ENCODE measurements at places on chromosomes 16 and 17.
A peak's percentile ranks its signal among the peaks of the same experiment; 100 is the strongest.

GRCh38 chr17:63419398-63419797 lies 26.7 kb downstream of the CYB561 start:
- DNase-seq, result no peak

GRCh38 chr16:74743668-74744299 lies 30.8 kb downstream of the FA2H start:
- no peak for DNase-seq

- DNase-seq, result no peak
Measured at GRCh38 chr16:29644973-29645693, 17.9 kb upstream of the SPN start.

DNA sequence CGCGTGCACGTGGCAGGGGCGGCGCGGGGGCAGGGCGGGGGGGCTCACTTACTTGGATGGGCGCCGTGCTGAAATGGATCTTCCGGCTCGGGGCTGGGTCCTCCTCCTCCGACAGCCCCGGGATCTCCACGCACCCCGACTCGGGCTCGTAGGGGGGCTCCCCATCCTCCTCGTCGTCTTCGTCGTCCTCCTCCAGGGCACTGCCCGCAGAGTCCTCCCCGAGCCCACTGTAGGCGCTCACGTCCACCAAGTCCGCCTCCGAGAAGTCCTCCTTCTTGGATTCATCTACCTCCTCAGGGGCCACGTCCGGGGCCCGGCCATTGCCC lies 1.4 kb downstream of the PPP1R9B start:
- no peak for DNase-seq

- DNase-seq, result no peak
Measured at GRCh38 chr16:81520560-81521135, 76.0 kb downstream of the CMIP start.

DNA sequence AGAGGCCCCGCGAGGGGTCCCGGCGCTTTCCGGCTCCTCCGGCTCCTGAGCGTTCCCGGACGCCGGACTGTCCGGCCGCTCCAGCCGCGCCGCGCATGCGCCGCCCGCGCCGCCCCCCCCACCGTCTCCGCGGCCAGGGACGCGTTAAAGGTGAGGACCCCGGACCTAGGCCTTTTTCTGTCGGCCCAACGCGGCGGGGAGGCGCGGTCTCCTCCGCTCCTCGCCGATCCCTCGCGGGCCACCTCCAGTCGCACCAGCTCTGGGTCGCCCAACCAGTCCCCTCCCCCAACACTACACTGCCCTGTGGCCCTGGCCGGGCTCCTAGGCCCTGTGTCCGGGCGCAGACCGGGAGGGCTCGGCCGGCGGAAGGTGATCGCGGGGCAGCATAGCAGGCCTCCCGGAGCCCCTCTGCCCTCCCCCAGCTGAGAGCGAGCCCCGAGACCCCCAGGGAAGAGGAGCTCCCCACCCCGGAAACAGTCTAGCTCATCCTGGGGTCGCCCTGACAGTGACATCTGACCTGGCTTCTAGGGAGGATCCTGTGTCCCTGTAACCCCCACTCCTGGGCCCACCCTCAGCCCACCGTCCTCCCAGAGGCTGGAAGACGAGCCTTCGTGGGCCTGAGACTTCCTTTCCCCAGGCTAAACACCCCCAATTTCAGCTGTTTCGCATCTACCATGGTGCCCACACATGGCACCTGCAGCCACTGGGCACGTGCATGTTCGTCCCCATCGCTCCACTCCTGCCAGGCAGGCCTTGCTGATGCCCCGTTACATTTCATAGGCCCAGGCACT lies 14.7 kb upstream of the BCAR1 start:
- peak; percentile 15 for DNase-seq

GRCh38 chr17:15278924-15279477 lies 13.9 kb upstream of the PMP22 start:
- DNase-seq, result no peak

- no peak for DNase-seq
Measured at GRCh38 chr16:88350922-88351321, 31.8 kb upstream of the ZNF469 start.

DNA sequence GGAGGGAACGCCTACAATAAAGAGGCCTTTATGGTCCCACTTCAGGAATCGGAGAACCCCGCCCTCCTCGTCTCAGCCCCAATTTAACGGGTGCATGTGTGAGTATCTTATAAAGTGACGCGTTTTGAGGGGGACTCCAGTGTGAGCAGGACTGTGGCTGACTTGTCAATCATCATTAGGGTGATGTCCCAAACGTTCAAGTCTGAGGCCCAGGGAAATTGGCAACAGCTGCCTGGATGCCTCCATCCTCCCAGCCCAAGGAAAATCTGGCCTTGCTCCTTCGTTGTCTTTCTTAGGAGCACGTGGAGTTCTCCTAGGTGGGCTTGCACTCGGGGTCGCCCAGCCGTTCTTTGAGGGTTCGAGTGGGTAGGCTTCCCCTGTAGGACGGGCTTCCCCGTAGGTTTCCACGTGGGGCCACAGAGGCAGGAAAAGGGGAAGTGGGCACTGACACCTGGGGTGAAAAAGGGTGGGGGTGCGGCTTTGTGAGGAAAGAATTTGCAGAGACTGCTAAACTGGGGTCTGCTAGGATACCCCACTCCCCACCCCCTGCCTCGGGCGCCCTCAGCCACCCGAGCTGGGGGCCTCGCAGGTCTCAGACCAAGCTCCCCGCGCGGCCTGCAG lies 561 bp upstream of the HERPUD1 start:
- DNase-seq, result no peak

GRCh38 chr17:83062818-83063671 lies 16.4 kb upstream of the METRNL start:
- DNase-seq, result peak; percentile 0

DNA sequence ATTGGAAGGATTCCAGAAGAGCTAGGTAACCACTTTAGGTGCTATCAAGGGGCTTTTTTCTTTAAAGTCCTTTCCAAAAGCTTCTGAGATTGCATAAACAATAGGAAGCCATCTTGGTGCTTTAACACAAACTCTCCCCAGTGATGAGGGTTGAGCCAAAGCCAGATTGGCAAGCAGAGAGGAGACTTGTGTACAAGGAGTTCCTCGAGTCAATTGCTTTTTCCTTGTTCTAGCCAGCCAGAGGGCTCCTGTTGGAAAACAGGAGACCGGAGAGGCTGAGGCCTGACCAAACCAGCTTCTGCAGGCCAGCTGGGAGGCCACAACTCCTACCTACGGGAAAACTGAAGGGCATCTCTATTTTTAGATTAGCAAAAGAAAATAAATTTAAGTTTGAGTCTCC lies 46.5 kb downstream of the MAPT start:
- DNase-seq, result no peak

- no peak for DNase-seq
Measured at GRCh38 chr16:57624044-57624688, 4.3 kb upstream of the ADGRG1 start.

DNA sequence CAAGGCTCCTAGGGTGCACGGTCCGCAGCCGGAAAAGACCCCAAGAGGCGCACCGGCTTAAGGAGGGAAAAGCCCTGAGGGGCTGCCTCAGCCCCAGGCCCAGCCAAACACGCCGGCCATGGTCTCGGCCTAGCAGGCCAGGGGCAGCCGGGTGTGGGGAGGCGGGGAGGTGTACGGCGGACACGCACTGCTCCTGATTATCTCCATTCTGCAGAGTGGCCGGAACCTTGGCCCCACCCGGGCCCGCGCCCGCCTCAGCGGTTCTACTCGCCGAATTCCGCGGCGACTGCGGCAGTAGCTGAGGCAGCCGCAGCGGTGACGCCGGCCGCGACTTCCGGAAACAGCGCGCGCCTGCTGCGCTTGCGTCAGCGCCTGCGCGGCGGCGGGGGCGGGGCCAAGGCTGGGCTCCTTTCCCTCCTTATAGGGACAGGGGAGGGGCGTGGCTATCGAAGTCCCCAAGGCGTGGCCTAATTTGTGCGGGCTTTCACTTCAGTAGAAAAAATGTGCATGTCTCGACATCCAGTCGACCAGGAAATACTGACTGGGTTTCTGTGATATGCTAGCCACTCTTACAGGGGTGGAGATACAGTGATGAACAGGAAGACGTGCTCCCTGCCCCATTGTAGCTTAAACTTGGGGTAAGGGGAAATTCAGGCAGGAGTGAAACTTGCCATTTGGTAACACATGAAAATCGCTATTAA lies at the start of gene PARN:
PARN (minus strand) TSS at position 342 of the 701 bp plus-strand sequence; CDS start at position 207, 135 bp downstream.
- peak; percentile 98 for DNase-seq

Measured in stimulated activated CD4-positive, alpha-beta T cell treated with anti-CD3 and anti-CD28 coated beads, Interleukin-4, amount 100 ng/mL, for 1 hour (primary cell).